ENCODE measurements at places on chromosomes 6 and 20.

- DNase-seq: no peak
Measured at GRCh38 chr20:47320990-47321805, 35.3 kb downstream of the ZMYND8 start.

- DNase-seq: no peak
Measured at GRCh38 chr20:8671370-8671961, 397.4 kb upstream of the PLCB4 start.

GRCh38 chr6:158911746-158912480 lies 88.1 kb downstream of the RSPH3 start:
- no peak for DNase-seq

- DNase-seq: no peak
Measured at GRCh38 chr6:129709196-129709768, 695 bp downstream of the ARHGAP18 start.

GRCh38 chr6:126650931-126651330 lies 311.0 kb downstream of the CENPW start:
- DNase-seq: no peak
